HFFc6 (cell line): ENCODE measurements at places on chromosomes 5 and 9.

GRCh38 chr9:34502471-34502870 lies 20.3 kb downstream of the ENHO start:
- DNase-seq: no peak

DNA sequence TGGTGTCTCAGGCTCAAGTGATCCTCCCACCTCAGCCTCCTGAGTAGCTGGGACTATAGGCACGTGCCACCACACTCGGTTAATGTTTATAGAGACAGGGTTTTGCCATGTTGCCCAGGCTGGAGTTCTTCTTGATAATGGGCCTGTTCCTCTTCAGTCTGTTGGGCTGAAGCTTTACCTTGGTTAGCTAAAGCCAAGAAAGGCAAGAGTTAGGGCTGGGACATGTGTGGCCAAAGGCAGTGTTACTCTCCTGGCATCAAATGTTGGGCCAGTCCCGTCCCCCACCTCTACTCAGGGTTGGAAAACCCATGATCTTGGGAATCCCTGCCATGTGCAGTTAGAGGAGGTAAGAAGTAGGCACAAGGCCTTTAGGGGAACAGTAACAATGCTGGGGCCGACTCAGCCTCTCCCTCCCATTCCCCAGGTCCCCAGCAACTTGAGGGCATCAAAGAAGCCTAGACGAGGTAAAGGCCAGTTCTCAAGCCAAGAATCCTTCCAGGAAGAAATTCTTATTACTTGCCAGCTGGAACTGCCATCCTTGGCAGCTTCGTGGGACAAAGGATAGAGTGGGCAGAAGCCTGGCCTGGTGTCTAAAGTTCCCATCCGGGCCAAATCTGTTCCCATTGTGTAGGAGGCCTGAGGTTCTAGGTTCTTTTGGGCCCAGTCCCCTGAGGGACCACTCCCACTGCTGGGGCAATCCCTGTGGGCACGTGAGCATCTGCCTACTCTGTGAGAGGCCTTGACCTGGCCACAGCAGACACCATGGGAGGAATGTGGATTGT lies 4.5 kb downstream of the EGR1 start:
- DNase-seq: peak; percentile 84

- DNase-seq: no peak
Observed at GRCh38 chr9:114470581-114470980, 34.7 kb downstream of the WHRN start.

DNA sequence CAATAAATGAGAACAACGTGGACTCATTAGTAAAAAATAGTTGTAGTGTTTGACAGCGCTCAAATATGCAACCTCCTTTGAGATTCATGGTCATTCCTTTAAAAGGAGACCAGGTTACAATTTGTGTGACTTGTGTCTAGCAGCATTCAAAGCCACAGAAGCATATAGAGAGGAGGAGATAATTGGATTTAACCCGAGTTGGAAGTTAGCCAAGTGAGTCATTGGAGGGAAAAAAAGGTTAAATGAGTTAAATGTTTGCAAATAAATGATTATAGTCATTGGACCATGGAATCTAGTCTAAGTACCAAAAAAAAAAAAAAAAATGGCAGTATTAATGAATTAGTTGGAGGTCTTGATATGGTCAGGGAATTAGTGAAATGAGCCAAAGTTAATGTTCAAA lies 90.9 kb downstream of the ITGA1 start:
- DNase-seq: peak; percentile 32

DNA sequence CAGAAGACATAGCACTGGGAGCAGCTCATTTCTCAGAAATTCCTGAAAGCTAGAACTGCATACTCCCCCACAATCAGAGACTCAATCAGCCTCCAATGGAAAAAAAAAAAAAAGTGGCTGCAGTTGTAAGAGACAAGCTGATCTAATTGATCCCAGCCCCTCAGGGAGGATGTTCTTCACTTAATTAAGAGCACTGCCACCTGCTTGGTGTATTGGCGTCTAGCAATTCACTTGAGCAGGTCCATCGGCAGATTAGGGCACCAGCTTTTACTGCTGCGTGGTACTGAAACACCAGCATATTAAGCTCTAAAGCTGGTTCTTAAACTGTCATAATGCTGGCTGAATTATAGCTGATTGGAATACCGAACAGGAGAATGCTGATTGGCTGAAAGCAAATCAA lies 1890.1 kb upstream of the WWC1 start:
- DNase-seq: no peak

- no peak for DNase-seq
Observed at GRCh38 chr5:102295534-102296177, 428 bp downstream of the SLCO4C1 start.

GRCh38 chr9:91187311-91187964 lies 174.3 kb downstream of the AUH start:
- DNase-seq: no peak

GRCh38 chr9:88936668-88937067 lies 54.6 kb upstream of the S1PR3 start:
- no peak for DNase-seq

DNA sequence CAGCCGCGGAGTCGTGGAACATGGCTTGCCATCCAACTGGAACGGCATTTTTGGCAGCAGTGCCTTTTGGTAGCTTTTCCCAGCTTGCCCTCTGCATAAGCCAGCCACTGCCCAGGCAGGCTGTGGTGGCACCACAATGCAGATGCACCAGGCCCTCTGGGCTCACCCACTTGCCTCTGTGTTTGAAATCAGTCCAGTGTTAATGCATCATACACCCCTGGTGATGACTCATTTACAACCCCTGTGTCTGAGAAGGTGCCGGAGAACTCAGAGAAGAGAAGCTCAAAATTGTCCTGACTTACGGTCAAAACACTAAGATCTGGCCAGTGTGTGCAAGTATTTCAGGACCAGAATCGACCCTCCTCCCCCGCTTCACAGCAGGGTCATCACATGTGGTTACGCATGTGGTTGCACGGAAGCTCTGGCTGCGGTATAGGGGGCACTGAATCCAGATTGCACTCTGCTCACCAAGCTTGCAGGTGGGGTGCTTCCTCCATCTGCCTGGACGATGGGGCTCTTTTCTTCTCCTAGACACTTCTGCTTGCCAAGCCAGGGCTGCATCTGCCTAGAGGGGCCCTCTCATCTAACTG lies 66.5 kb upstream of the SMIM15 start:
- no peak for DNase-seq

GRCh38 chr9:68798423-68798822 lies 93.4 kb downstream of the PIP5K1B start:
- no peak for DNase-seq

DNA sequence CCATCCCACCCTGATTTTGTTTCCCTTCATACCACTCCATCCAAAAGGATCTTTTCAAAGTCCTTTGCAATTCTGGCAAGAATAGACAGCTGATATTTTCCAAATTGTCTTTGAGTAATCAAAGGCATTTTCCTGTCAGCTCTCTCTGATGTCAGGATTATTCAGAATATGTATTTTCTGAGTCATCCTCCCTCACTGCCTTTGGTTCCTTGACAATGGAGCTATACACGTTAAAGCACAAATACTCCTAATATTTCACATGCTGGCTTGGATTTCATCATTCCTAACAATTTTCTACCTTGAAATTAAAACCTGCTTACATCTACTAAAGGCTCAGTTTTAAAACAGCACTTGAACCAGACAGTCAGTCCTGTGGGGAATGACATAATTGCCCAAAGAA lies 379.4 kb downstream of the GADD45G start:
- no peak for DNase-seq

GRCh38 chr5:140700177-140701144 lies at the start of gene ZMAT2:
Gene ZMAT2, plus strand, starts transcription at chr5:140700447. Its CDS starts 14 bp downstream, at chr5:140700461.
- DNase-seq: peak; percentile 99
